SK-N-DZ (cell line): ENCODE measurements at places on chromosomes 4 and X.

- DNase-seq: no peak
Observed at GRCh38 chrX:103378990-103379389, 2.7 kb downstream of the BEX3 start.

DNA sequence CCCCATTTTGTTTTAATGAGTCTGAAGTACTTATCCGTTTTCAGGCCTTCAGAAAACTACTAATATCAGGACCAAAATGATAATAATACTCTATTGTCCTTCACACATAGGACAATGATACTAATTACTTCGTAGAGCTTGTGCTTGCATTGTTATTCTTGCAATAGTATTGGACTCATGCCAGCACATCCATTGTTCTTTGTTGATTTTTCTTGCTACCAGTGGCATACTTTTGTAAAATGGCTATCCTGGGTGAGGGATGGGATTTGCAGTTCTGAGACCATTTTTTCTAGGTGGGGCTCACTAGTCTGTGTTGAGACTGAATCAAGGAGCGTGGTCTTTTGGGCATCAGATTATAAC lies 195.3 kb downstream of the MAML3 start:
- no peak for DNase-seq

GRCh38 chrX:46477435-46477834 lies 67.8 kb downstream of the ZNF674 start:
- DNase-seq: no peak

DNA sequence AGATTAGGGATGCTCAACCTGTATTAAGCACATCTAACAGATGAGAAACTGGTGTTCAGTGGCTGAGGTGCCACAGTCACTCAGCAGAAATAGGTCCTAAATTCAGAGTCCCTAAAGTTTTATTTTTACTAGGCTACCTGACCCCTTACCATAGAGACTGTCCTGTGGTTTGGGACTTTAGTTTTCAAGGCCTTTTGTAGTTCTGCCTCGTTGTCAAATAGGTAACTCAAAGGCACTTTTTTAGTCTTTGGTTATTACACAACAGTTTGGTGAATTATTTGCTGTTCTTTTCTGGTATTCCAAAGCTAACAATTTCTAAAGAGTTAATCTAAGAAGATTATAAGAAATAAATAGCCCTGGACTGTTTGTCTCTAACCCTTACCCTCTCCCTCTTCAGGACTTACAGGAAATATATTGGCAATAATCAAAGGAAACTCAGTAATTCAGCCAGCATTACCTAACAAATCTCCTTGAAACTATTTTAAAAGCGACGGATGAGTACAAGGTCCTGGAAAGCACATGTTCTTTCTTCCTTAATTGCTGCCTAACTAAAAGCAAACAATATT lies 12.8 kb upstream of the SERTM2 start:
- DNase-seq: no peak

GRCh38 chr4:158724637-158725036 lies 1.4 kb upstream of the PPID start:
- no peak for DNase-seq

DNA sequence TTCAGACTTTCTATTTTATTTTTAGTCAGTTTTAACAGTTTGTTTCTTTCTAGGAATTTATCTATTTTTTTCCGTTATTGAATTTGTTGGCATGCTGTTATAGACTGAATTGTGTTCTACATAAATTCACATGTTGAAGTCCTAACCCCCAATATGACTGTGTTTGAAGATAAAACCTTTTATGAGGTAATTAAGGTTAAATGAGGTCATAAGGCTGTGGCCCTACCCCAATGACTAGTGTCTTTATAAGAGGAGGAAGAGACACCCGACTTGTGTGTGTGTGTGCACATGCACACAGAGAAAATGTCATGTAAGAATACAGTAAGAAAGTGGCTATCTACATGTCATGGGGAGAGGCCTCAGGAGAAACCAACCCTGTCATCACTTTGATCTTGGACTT lies 146.3 kb downstream of the BRWD3 start:
- no peak for DNase-seq

- no peak for DNase-seq
Observed at GRCh38 chrX:147848543-147849443, 62.9 kb upstream of the FMR1 start.

GRCh38 chrX:1306909-1307625 lies 29.5 kb upstream of the IL3RA start:
- DNase-seq: no peak

DNA sequence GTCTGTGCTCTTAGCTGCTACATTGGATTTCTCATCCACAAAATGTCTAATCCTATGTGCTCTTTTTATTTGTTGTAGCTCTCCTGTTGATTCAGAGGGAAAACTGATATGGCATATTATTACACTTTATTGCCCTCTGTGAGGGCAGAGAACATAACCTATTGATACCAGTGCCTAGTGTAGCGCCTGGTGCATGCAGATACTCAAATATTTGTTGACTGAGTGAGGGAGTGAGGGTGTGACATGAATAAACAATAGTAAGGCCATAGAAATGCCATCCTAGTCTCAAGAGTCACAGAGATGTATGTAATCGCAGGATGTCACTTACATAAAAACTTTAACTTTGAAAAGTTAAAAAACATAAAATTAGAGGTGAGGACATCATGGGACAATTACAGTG lies 159.1 kb downstream of the SHROOM3 start:
- no peak for DNase-seq

- no peak for DNase-seq
Observed at GRCh38 chr4:75781305-75781704, 56.9 kb downstream of the USO1 start.

DNA sequence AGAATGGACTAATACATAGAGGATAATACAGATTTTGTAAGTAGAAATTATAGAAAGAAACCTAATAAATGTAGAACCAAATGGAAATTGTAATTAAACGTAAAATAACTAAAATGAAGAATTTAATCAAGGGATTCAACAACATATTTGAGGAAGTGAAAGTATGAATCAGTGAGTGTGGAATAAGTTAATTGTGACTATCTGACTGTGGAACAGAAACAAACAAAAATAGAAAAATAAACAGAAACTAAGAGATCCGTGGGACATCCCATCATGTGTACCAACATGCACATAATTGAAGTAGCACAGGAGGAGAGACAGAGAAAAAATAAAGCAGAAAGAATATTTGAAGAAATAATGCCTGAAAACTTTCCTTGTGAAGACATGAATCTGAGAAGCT lies 208.6 kb upstream of the TACR3 start:
- no peak for DNase-seq

DNA sequence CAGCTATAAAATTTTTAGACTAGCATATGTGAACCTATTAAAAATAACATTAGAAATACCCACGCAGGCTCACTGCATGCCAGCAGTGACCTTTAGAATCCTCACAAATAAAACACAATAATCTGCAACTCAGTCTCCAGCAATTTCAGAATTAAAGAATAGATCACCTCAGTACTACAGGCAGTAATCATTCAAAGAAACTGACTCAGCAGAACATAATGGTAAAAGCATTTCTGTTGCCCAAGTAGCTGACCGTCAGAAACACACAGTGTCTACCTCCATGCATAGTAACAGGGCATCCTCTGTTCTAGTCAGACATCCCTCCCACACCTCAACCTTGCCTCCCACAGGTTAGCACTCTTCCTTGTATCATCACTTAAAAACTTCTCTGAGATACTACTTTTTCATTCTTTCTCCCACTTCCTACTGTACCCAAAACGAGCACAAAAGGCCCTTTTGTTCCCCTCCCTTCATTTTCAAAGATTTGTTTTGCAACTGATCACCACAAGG lies 65.7 kb upstream of the BEND2 start:
- DNase-seq: no peak
